CD8-positive, alpha-beta memory T cell (primary cell): ENCODE measurements at places on chromosomes 1 and 21. TPM values are rescaled to one million over a fixed set of nuclear protein-coding genes. Genes with fewer than 3 reads are reported as not detected.

GRCh38 chr1:175839779-175840669 is 96.6 kb upstream of the TNR start:
- H3K36me3 ChIP-seq = no peaks in the 10 kb centered on the region
- no peak for DNase-seq
- H3K27me3 ChIP-seq = no peaks in the 10 kb centered on the region
- no peak overlapping the region for H3K4me3 ChIP-seq
- H3K27ac ChIP-seq = no peak overlapping the region

GRCh38 chr1:91610789-91611188 is 110.1 kb downstream of the CDC7 start:
- no peaks in the 10 kb centered on the region for H3K27me3 ChIP-seq
- H3K4me1 ChIP-seq = no peaks in the 10 kb centered on the region
- no peak overlapping the region for H3K27ac ChIP-seq
- H3K36me3 ChIP-seq = no peaks in the 10 kb centered on the region
- no peak for DNase-seq
- H3K4me3 ChIP-seq = no peak overlapping the region

- peak; percentile 89 for DNase-seq
- H3K36me3 ChIP-seq = no peaks in the 10 kb centered on the region
- H3K27me3 ChIP-seq = no peaks in the 10 kb centered on the region
Observed at GRCh38 chr1:185566995-185567394, 167.2 kb upstream of the HMCN1 start.

The SPRR2A gene
- not detected for total RNA-seq

The INTS11 gene
- total RNA-seq = 118 TPM
